Activated gamma-delta T cell (primary cell): ENCODE measurements at places on chromosomes 3 and 15.

DNA sequence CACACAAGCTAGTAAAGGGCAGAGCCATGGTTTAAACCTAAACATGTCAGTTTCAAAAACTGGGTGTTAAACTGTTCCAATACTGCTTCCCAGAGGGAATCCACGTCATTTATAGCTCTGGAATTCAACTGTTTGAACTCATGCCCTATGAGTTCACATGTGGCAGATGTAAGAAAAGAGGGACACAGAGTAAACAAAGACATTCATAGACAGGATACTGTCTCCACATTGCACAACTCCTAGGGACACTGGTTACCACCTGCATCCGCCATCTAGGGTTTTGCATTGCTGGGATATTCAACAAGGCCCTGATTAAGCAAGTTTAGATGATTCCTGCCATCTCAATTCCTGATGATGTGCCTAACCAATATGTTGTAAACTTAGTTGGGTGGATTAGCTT is 134.1 kb upstream of the COL8A1 start:
- no peak for DNase-seq

DNA sequence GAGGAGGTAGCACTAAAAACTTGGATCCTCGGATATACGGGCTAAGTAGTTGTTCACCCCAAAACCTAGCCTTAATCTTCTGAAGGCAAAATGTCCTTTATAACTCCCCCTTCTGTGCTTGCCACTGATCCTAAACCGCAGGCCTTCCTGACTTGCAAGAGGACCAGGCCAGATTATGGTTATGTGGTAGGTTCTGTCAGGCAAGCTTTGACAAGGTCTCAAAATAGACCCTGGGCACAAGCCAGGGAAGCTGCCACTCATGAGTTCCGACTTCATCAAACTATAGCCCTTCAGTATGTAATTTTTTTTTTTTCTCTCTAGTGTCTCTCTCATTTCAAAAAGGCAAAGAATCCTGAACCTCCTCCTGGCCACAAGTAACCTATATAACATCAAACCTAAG is 3.2 kb downstream of the LRRFIP2 start:
- no peak for DNase-seq

DNA sequence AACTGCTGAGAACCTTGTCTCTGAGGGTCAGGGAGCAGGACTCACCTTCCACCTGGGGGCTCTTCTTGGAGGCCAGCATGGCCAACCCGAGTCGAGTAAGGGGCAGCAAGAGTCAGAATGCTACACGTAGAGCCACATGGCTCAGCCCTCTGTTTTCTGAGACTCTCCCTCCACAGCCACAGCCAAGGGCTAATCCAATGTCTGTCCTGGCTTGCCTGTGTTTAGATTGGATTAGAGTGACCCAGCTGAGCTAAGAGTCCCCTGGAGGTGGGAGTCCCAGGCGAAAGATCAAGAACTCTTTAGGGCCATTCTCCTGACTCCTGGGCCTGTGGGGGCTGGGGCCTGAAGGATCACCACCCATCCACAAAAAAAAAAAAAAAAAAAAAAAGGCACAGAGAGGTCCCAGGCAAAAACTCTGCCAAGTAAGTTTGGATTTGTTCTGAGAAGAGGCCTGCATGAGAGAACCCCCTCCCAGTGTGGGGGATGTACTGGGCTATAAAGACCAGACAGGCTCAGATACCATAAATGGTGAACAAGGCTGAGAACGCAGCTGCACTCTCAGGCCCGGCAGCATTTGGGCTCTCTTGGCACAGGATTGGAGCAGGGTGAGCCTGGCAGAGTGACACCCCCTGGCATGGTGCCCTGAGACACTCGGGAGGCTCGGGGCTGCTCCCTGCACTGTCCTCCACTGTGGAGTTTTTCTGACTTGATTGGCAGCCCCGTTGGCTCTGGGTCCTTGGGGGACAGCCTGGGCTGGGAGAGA is 88.0 kb upstream of the OSBPL11 start:
- DNase-seq: no peak

- no peak for DNase-seq
Observed at GRCh38 chr3:76400141-76400540, 614.8 kb upstream of the ZNF717 start.

GRCh38 chr3:12442654-12443501 is 41.4 kb upstream of the TSEN2 start:
- no peak for DNase-seq

DNA sequence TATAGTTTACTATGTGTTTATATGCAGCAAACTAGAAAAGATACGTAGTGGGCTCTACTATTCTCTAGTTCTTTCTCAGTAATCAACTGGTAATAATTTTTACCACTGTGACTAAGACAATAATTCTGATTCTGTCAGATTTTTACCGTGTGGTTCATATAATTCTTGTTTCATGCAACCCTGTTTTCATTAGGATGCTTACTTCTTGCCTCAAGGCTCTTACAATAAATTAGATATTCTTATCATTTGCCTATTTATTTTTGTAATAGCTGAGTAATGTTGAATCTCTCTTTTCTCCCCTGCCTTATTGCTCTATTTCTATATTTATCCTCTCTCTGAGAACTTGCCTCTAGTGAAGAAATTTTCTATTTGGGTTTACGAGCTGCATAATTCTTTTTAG is 524.7 kb downstream of the NAALADL2 start:
- DNase-seq: no peak

DNA sequence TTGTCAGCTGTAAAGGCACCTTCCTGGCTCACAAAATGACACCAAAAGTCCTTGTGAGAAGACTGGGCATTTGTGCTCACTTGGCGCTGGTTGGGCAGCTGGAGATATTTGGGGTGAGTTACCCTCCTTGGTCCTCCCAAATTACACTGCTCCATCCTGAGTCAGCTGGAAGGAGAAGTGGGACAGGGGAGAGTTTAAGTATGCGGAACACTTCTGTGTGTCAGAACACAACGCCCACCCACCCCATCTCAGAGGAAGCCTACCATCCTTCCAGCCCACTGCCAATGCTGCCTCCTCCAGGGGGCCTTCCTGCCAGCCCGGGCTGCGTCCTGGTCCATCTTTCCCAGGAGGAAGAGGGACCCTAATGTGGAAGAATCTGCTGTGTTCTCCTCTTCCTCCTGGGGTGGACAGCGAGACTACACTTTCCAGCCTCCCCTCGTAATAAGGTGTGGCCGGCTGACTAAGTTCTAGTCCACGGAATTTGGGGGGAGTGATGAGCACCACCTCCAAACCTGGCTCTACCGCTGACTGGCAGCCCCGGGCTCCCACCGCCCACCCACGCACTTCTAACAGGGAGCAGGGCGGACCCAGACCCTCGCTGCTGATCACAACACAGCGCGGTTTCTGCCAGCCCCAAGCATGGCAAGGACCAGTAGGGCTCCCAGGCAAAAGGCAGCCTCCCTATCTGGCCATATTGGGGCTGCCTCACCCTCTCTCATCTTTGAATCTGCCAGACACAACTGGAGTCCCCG is 265.0 kb downstream of the XXYLT1 start:
- DNase-seq: no peak

GRCh38 chr15:67180514-67181191 is 73.8 kb downstream of the AAGAB start:
- DNase-seq: no peak

DNA sequence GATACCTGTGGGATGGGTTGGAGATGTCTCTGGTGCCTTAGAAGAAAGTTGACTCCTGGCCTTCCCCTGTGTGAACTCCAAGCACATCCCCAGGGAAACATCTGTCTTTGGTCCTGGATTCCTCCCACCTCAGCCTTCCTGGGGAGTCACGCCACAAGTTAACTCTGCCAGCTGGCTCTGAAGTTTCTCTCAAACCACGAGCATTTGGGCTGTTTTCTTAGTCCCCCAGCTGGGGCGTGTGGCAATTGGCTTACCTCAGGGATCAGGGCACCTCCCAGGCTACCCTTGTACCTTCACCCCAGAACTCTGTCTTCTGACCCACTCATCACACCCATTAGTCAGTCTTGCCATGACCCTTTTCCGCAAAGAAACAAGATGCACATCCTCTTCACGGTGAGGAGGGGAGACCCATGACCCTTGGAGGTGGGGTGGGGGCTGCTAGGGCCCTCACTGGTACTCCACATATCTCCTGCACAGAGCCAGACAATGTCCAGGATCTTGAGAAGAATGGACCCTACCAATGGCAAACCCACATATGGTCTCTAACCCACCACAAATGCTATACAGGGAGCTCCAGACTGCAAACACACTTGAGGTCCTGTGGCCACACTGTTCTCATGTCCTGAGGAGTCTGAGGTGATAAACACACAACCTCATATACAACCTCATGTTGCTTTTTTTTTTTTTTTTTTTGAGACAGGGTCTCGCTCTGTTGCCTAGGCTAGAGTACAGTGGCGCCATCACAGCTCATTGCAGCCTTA is 3.9 kb downstream of the NEIL1 start:
- no peak for DNase-seq

DNA sequence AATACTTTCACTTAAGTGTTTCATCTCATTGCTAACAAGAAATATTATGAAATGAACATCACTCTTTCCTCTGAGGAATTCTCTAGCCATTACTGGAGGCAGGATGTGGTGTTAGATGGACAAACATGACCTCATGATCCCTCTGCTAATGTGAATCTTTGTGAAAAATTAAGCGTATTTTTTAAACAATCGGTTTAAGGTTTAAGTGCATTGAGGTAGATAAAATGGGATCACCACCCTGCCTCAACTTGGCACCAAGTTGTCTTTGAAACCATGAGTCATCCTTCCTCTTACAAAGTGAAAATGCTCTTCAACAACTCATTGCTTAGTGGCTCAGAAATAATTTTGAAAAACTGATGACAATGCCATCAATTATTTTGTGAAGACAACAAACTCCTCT is 76.0 kb upstream of the DCBLD2 start:
- DNase-seq: no peak

- no peak for DNase-seq
Observed at GRCh38 chr15:89745768-89746167, 5.3 kb downstream of the MESP1 start.

GRCh38 chr15:69164807-69165636 is 4.6 kb downstream of the GLCE start:
- DNase-seq: no peak

DNA sequence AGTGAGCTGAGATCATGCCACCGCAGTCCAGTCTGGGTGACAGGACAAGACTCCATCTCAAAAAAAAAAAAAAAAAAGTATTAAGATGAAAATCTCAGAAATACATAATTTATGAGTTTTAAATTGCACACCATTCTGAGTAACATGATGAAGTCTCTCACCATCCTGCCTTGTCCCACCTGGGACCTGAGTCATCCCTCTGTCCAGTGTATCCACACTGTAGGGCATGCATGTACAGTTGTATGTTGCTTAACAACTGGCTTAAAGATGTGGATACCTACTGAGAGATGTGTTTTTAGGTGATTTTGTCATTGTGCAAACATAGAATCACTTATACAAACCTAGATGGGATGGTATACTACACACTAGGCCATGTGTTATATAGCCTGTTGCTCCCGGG is 17.1 kb downstream of the ASB14 start:
- DNase-seq: no peak

GRCh38 chr3:64694114-64694513 is 6.3 kb upstream of the ADAMTS9 start:
- no peak for DNase-seq

- no peak for DNase-seq
Observed at GRCh38 chr15:98514034-98514622, 134.2 kb upstream of the IGF1R start.

DNA sequence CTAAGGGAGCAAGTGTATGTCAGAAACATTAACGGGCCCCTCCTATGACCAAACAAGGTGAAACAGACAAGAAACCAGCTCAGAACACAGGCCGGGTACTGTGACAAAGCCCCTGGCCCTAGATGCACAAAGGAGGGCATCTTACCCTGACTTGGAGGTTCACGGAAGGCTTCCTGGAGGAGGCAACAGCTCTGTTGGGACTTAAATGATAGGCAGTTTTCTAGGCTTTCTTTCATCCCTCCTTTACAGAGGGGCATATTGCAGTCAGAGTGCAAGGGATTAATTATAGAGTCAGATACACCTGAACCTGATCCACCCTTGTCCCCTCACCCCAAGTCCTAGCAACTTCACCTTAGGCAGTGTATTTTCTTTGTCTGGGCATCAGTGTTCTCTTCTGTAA is 8.4 kb downstream of the EPHB3 start:
- no peak for DNase-seq

DNA sequence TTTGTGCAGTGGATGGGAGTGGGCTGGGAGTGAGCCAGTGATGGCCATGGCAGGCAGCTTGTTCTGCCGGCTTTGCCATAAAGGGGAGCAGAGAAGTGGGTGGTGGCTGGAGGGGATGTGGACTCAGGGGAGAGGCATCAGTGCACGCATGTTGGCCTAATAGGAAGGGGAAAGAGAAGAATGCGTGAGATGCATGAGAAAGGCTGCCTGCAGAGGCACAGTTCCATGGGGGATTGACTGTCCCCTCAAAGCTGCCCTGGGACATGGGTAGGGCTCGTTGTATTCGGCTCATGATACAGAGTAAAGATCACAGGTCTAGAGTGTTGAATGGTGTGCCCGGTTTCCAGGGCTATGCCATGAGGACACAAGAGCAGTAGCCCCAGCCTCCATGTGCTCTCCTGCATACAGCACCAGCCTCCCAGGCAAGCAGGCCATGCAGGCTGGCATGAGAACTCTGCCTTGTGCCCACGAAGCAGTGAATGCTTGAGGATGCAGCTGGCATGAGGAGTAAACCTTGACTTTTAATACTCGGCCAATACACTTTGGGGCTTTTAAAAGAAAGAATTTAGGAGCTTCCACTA is 68.0 kb upstream of the SNRPA1 start:
- DNase-seq: no peak

- peak; percentile 26 for DNase-seq
Observed at GRCh38 chr3:16513141-16514020, at the start of gene RFTN1. TSS of gene RFTN1 (minus strand) at chr3:16513699. CDS start at chr3:16493869, 19,830 bp downstream.

DNA sequence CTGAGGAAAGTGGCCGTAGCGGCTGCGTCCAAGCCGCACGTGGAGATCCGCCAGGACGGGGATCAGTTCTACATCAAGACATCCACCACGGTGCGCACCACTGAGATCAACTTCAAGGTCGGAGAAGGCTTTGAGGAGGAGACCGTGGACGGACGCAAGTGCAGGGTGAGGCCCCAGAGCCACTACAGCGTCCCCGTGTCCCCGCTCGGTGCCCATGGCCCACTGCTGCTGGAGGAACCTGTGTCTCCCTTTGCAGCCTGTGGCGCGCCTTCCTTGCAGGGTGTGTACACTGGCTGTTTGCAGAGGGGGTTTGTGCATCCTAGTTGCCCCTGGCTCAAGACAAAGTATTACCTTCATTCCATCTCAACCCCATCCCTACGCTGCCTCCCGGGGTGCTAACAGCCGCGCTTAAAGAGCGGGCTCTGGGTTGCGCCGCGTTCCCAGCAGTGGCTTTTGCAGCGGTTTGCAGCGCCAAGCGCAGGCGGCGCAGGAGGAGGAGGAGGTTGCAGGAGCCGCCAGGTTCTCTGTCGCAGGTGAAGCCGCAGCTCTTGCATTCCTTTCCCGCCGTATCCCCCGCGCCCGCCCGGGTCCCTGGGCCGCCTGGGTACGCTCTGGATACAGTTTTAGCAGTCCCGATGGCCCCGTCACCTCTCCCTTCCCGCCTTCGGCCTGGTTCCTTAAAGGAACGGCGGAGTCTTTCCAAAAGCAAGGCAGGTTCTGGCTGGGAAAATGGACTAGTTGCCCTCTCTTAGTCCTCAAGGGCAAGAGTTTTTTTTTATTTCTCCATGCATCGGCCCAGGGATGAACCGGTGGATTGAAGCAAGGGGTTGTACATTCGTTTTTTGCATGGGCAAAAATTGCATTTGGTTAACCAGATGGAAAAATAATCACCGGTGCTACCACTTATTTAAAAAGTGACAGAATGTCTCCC is 1.2 kb downstream of the CRABP1 start:
- no peak for DNase-seq

GRCh38 chr15:64883997-64884511 is 27.6 kb upstream of the ANKDD1A start:
- DNase-seq: peak; percentile 44
